Stomach (tissue), 19 donors: ENCODE measurements at places on chromosomes 11 and 22. TPM values are rescaled to one million over a fixed set of nuclear protein-coding genes. Genes with fewer than 3 reads are reported as not detected.

SDHAF2 gene
- total RNA-seq, result 75.9 TPM

DEFB131B gene
- total RNA-seq, result not detected

DNA sequence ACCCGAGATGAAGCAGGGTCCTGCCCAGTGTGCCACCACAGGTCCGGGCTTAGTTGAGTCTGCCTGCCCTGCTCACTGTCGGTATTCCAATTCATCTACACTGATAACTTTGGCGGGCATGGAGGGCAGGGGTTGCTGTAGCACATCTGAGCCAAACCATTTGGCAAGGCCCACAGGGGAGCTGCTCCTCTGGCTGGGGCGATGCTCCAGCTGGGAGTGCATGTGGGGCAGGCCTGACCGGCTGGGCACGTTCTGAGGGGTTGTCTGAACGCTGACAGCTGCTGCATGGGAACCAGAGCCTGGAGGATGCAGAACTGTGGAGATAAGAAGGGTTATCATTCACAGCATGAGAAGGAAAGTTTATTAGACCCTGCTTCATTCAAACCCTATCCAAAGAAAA is 40.4 kb downstream of the DRG1 start:
- no peak for DNase-seq

SLC17A6 gene
- total RNA-seq, result not detected

DNA sequence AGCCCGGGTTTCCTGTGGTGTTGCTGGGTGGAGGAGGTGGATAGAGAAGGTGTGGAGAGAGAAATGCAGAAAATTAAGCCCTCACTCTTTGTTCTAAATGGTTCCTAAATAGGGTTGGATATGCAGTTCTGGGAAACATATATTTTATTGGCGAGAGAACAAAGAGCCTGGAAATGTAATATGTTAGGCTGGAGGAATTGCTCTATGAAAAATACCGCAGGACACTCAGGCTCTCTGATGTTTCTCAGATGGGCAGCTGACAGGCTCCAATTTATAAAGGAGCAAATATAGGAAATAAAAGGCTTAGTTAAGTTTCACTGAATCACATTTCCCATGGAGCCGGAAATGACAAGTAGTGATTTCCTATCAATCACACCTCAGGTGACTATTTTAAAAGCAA is 428.0 kb downstream of the TMEM135 start:
- no peak for DNase-seq

GRCh38 chr11:131690776-131691175 is 320.4 kb downstream of the NTM start:
- no peak for DNase-seq

KRTAP5-9 gene
- not detected for total RNA-seq

OR8G1 gene
- total RNA-seq, result not detected

GRCh38 chr22:34080433-34080832 is 160.2 kb upstream of the LARGE1 start:
- DNase-seq, result no peak

LAYN gene
- total RNA-seq, result 23.5 TPM

SLC15A3 gene
- 9.1 TPM for total RNA-seq

KMT2A gene
- 85.9 TPM for total RNA-seq

GRCh38 chr22:23388517-23388890 is 191.6 kb downstream of the IGLL1 start:
- DNase-seq, result no peak

- DNase-seq, result peak; percentile 65
These were observed 1.2 kb downstream of the PDGFB start for GRCh38 chr22:39243439-39244135.

DNA sequence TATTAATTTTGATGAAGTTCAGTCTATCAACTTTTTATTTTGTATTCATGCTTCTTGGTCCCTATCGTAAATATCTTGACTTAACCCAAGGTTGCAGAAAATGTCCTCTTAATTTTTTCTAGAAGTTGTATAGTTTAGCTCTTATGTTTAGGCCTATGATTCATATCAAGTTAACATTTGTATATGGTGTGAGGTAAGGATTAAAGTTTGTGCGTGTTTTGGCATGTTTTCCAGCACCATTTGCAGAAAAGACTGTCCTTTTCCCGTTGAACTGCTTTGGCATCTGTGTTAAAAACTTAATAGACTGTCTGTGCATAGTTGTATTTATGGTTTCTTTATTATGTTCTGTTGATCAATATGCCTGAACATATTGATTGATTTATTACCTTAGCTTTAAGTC is 42.3 kb downstream of the ARHGEF12 start:
- DNase-seq, result no peak

DNA sequence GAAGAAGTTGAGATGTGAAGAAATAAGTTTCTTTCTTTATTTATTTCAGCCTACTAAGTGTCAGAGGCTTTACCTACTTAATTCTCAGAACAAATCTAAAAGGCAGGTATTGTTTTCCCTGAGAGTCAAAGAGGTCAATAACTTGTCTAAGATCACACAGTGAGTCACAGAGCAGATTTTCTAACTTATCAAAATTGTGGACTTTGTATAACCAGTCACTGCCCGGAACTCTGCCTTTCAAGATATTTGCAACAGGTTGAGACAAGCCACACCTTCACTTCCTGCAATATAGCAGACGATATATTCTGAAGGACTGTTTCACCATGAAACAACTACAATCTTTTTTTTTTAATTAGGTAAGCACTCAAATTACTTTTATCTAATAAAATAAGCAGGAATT is 10.5 kb upstream of the MMP3 start:
- no peak for DNase-seq

MIOX gene
- not detected for total RNA-seq

- no peak for DNase-seq
These were observed 79.5 kb upstream of the TTC12 start for GRCh38 chr11:113234888-113235287.

GRCh38 chr11:36156161-36156816 is 132.9 kb downstream of the COMMD9 start:
- no peak for DNase-seq

DNA sequence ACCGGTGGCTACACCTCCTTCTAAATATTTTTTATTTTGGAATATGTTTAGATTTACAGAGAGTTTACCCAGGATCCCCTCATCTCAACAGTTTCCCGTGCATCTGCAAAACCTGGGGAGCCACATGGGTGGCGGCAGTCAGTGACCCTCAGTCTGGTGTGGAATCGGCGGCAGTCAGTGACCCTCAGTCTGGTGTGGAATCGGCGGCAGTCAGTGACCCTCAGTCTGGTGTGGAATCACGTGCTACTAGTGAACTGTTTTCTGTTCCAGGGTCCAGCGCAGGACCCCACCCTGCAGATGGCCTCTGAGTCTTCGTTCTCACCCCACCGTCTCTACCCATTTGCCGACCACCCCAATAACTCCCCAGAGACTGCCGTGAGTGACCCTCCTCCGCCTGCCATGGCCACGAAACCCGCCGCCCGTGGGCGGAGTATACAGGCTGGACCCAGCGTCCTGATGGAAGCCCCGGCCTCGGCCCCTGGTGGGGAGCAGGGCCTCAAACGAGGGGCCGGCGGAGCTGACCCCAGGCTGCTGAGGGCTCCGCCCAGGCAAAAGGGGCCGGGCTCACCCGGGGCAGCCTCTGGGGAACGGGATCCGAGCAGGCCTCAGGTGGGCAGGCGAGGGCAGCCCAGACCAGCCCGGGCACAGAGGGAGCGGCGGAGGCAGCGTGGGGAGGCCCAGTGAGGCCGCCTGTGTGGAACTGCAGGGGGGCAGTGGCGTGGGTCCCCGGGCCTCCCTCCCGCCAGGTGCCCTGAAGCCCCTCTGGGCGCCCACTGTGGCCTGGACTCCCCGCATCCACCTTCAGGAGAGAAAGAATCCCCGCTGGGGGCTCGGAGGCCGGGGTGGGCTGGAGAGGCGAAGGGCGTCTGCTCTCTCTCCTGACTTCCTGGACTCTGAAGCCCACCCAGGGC is 2.5 kb downstream of the IL17REL start:
- no peak for DNase-seq

GRCh38 chr11:134531327-134532130 is 119.5 kb upstream of the B3GAT1 start:
- peak; percentile 24 for DNase-seq

- DNase-seq, result no peak
These were observed 311.0 kb downstream of the BUD13 start for GRCh38 chr11:116461789-116462188.

DNA sequence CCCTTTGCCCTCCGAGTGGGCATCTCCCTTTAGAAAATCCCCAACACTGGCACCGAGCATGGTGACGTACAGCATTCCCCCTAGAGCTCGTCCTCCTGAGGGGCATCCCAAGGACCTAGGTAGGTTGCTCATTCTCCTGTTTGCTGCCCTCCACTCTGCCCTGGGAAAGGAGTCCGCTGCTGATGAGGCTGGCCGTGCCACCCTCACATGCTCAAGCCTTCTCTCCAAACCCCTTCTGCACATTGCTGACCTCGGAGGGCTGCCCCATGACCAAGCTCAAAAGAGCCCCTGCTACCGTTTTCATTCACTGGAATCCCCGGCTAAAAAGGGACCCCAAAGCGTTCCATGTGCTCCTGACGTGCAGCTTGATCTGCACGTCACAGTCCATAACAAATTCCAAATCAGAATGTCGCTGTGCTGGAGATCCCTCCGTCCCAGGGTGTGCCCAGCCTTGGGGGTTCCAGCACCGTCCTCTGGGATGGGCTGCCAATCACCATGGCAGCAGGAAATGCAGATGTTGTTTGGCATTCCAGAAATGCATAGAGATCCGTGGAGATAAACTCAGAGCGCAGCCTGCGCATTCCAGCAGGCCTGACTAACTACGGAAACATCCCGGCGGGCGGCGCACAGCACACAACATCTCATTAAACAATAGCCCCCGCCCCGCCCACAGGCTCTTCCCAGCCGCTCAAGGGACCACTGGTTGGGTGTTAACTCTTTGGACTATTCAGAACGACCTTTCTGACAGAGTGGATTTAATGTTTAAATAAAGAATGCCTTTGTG is 26.3 kb upstream of the GNB1L start:
- peak; percentile 87 for DNase-seq

DERL3 gene
- total RNA-seq, result 14.0 TPM

SLC22A25 gene
- not detected for total RNA-seq
